ENCODE measurements at places on chromosomes 2 and 18. TPM values are rescaled to one million over a fixed set of nuclear protein-coding genes. Genes with fewer than 3 reads are reported as not detected.

The STK17B gene
- 61.4 TPM for total RNA-seq

The SETBP1 gene
- 1.3 TPM for total RNA-seq

The FBXO15 gene
- 0.38 TPM for total RNA-seq

The HOXD11 gene
- 0.28 TPM for total RNA-seq

The AQP12A gene
- not detected for total RNA-seq

The TTC21B gene
- total RNA-seq, result 34.7 TPM

The KLHL30 gene
- total RNA-seq, result 1.7 TPM

The ZNF532 gene
- total RNA-seq, result 58.1 TPM

The UGT1A5 gene
- not detected for total RNA-seq

The UGT1A10 gene
- total RNA-seq, result not detected

The CNDP2 gene
- 84.0 TPM for total RNA-seq

The HOXD9 gene
- total RNA-seq, result not detected
